ENCODE measurements at places on chromosomes 2 and 18.

DNA sequence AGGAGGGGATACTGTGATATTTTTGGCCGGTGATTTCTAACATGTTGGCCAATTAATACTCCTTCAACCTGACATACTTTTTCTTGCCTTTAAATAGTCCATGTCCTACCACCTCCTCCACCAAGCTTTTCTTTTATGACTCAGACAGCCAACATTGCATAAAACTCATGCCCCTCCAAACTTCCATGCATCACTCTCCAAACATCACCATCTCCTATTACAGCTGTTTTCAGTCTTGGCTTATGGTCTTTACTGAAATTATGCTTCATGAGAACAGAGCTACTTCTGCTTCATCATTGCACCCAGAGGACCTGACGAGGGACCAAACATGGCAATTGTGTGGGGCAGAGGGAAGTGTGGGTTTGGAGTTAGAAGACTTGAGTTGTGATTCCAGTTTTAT lies 305.4 kb downstream of the LPIN1 start:
- DNase-seq: no peak

DNA sequence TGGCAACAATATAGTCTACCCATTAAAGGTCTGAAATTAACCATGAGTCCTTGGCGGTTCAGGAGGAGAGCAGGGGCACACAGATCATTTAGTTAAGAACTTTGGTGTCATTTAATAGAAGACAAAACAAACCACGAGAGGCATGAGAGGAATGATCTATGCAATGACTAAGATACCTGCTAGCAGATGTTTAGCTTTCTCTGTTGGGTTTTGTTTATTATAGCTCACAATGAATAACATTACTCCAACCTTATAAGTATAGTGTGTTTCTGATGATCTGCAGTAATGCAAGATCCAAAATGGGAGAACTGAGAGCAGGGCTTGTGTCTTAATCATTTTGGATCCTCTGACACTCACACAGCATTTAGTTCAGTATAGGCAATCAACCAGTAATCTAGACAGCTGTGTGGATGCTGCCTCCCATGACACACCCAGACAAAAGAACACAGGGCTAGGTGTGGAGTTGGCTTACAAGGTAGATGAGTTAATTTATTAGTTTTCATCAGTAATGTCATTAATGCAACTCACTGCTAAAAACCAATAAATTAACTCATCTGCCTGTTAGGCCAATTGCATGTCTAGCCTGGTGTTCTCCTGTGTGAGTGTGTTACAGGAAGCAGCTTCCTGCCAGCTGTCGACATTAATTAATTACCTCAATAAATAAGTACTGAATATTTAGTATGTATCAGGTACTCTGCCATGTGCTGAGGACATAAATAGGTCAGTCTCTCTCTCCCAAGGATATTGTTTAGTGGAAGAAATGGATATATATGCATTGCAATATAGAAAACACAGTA lies 92.3 kb downstream of the CLIP4 start:
- no peak for DNase-seq

DNA sequence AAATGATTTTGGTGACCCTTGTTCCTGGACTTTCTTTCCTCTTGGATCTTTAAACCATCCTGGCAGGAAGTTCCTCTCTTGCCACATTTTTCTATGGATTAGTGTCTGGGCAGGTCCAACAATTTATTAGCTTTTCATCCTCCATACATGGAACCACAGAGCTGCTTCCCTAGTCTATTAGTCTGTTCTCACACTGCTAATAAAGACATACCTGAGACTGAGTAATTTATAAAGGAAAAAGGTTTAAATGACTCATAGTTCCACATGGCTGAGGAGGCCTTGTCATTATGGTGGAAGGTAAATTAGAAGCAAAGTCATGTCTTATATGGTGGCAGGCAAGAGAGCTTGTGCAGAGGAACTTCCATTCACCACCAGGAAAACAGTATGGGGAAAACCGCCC lies 122.9 kb downstream of the DDX1 start:
- DNase-seq: no peak

GRCh38 chr2:239727182-239727775 lies 297.9 kb downstream of the NDUFA10 start:
- DNase-seq: peak; percentile 87

DNA sequence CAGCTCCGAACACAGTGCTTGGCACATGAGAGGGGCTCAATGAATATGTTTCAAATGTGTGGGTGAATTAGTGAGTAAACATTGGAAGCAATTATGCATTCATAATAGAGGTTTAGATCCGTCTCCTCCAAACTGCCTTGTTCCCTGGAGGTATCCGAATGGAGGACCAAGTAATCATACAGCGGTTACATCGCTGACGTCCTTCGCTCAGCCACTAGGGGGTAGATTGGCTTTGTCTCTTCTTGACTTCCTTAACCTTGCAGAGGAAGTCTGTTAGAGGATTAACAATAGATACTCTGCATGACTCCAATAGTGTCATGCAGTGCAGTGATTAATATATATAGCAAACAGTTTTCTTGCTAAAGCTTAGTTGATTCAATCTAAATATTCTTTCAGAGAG lies 517.0 kb downstream of the PTPRM start:
- DNase-seq: no peak

DNA sequence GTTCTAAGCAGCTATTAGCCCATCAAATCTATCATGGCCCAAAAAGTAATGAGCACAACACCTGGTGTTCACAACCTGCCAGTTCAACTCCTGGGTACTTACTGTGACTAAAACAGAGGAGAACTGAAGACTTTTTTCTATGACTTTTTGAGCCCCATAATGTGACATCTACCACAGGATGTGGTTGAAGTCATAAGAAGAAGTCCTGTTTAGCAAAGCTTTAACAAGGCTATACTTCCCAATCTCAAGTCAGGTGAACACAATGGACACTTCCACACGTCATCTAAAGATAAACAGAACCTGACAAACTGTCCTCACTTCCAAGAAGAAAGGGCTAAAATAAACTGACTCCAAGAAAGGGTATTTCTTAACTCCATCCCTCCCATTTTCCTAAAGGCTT lies 138.8 kb downstream of the ATAD2B start:
- no peak for DNase-seq

DNA sequence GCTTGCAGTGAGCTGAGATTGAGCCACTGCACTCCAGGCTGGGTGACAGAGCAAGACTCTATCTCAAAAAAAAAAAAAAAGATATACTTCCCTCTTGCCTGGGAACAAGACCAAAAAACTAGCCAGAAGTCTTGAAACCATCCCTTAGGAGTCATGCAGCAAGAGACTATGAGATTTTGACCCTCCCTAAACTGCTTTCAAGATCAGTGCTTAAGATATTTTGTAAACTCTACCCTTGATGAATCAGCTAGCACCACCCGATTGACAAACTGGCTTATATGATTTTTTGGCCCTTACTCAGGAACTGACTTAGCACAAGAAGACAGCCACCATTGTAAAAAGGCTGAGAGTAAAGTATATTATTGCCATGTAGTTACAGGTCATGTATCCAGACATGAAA lies 3.8 kb downstream of the SULT1C3 start:
- no peak for DNase-seq

GRCh38 chr2:239145106-239145505 lies 255.7 kb downstream of the HDAC4 start:
- no peak for DNase-seq

- DNase-seq: no peak
Observed at GRCh38 chr2:19982268-19982667, 7.6 kb downstream of the WDR35 start.

DNA sequence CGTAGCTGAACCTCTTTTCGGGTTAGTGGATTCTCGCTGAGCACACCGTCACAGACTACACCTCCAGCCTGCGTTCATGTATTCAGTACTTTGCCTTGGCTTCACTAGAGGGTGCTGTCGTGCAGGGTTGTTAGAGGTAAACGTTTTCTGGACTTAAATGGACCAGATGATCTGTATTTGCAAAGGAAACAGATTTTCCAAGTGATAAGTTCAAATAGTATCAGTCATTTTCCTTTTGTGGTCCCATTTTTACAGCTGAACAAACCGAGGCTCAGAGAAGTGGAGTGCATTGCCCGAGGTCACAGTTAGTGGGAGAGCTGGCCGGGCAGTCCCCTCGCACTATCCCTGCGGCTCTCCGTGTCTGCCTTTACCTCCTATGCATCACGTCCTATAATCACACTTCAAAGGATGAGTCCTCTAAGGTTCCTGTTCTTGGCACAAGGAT lies 125.9 kb downstream of the MAP4K4 start:
- no peak for DNase-seq

DNA sequence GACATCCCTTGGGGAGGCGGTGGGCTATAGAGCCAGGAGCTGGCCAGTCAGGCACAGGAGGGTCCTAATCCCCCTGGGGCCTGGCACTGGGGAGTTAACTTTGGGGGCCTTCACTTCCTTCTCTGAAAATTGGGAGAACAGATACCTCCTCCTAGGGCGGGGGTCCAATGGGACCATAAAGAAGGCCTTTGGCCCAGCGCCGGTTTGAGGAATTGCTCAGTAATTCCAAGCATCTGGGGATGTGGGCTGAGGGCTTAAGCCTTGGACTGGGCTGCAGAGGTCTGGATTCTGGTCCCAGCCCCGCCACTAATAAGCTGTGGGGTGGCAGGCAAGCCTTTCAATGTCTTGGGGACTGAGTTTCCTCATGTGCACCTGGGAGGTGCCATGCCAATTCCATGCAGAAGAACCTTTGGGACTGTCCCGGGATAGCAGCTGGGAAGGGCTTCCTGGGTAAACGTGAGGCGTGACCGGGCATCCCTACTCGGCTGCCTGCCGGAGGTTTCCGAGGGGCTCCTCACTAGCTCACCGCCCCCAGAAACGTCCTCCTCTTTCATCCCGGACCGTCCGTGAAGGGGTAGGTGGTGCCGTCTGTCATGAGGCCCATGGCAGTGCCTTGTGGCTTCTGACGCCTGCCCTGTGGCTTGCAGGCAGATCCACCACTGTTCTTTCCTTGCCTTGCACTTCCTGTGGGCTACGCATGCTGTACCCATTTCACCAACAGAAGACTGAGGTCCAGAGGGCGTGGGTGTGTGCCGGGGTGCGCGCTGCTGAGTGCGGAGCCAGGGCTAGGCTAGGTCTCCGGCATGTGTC lies 67.4 kb upstream of the HPCAL1 start:
- no peak for DNase-seq

- no peak for DNase-seq
Observed at GRCh38 chr2:175431101-175431946, 249.8 kb upstream of the ATP5MC3 start.

DNA sequence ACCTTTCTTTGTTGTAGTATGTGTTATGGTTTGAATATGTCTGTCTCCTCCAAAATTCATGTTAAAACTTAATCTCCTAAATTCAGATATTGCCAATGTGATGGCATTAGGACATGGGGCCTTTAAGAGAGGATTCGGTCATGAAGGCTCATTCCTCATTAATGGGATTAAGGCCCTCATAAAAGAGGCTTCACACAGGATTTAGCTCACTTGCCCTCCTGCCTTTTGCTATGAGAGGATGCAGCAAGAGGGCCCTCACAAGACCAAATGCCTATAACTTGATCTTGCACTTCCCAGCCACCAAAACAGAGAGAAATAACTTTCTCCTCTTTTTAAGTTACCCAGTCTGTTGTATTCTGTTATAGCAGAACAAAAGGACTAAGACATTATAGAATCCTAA lies 19.7 kb downstream of the ZBTB14 start:
- no peak for DNase-seq

DNA sequence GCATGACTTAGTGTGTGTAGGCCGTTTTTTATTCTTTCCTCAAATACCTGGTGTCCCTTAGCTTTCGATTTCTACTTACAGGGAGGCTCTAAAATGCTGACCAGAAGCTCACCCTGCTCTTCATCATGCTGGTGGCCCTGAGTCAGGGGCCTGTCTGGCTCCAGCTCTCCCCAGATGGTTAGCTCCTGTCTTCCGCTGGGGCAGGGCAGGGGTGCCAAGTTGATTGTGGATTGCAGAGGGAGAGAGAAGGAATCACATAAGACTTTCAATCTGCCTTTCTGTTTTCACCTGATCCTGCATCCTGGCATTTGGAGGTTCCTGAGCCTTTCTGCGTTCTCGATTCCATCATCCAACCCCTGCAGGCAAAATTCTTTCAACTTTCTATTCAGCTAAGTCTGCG lies 4.2 kb downstream of the CIB4 start:
- DNase-seq: no peak

DNA sequence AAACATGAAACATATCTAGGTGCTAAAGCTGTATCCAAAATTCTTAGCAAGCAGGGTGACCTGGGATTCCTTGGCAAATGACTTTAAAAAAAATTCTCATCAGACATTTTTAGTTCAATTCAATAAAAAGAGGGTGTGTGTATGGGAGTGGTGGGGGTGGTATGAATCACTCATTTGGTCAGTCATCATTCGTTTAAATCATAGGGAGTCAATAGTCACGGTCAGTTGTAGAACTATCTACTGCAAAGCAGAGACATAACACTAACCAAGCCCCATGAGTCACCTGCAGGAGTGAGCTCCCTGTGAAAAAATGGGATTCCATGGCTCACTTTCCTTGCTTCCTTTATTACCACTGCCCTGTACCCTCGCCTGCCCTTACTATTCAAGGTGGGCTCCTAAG lies 380.6 kb upstream of the TCF4 start:
- no peak for DNase-seq

Data from mesenteric fat pad (tissue), 1 donor.